ENCODE measurements at places on chromosomes 5 and 9.

GRCh38 chr5:155512329-155512728, 498.8 kb downstream of the KIF4B start:
- no peak for DNase-seq

DNA sequence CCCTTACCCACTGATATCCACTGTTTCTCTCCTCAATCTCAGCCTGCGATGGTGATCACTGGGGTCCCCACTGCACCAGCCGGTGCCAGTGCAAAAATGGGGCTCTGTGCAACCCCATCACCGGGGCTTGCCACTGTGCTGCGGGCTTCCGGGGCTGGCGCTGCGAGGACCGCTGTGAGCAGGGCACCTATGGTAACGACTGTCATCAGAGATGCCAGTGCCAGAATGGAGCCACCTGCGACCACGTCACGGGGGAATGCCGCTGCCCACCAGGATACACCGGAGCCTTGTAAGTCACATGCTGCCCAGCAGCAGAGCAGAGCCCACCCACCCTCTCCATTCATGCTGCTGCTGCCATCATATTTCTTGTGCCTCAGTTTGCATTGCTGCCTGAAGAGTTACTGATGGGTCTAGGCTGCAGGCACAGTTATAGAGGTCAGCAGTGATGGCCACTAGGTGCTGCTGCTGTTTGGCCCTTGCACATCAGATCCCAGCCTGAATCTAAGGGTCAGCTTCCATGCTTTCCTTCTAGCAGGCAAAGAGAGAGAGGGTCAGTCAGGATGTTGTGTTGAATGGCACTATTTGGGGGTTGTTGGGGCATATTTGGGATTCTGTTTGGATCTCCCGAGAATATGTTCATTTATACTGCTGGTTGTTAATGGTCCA, 106.0 kb downstream of the MEGF10 start:
- DNase-seq, result no peak

DNA sequence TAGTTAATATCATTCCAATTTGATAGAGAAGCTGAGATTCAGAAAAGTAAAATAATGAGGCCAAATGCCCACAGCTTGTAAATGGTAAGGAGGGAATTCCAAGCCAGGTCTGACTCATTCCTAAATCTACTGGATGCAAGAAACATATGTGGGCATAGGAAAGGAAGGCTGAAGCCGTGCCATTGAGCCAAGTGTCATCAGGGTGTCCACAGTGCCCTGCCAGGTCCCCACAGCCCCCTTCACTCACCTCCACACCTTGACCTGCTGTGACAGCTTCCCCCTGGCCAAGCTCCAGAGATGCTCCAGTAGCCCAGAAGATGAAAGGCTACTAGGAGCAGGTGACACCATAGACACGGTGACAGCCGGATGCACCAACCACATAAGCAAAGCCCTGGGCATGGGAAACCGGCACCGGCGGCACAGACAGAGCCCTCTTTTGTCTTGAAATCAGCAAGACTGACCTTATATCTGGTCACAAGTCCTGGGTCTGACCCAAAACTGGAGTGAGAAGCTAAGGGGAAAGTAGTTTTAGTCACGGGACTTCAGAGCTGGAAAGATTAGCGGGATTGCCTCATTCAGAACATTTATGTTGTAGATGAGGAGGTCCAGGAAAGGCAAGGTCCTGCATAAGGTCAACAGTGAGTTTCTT, 20.1 kb upstream of the FAT2 start:
- DNase-seq, result no peak

DNA sequence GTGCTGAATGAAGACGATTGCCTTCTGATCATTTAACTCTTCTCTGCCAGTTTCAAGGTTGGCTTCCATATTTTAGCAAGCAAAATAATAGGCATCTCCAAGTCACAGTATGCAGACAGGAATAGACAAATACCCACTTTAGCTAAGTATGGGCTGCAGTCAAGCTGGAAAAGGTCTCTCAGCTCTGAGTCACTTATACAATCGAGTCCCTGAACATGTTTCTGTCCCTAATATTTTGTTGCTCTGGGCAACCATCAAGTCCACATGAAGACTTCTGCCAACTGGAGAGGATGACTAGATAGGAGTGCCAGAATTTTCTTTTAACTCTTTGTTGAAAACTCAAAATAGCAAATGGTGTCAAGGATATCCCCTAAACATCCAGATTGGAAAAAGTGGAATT, 575.3 kb downstream of the RAB3C start:
- DNase-seq, result no peak

DNA sequence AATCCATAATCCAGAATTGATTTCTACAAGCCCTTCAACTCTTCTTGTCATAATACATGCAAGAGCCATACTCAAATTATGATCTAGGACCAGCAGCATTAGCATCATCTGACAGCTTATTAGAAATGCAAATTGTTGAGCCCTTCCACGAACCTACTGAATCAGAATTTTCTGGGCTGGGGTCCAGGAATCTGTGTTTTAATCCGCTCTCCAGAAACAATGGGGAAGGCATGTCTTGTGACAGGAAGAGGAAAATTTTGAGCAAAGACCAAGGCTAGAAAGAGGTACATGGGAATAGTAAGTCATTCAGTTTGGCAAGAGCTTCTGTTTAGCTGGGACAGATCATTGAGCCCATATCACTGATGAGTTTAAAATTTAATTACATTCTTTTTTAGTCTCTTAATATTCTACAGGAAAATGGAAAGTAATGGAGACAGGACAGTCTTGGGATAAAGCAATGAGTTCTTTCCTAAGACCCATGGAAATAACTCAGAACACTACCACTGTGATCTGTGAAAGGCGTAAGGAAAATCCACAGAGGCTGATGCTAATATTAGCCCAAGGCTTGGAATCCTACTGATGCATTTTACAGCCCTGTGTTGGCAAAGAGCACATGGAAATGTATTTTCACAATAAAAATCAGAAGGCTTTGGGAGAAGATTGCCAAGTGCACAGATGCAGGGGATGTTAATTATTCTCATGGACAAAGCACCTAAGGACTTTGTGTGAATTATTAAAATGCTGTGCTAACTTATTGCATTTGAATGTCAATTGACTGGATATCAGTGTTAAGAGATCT, 73.7 kb upstream of the STK32A start:
- no peak for DNase-seq

- peak; percentile 74 for DNase-seq
Observed at GRCh38 chr9:124133727-124134126, 122.2 kb downstream of the LHX2 start.

GRCh38 chr5:40838086-40838485, 3.1 kb upstream of the RPL37 start:
- peak; percentile 51 for DNase-seq

DNA sequence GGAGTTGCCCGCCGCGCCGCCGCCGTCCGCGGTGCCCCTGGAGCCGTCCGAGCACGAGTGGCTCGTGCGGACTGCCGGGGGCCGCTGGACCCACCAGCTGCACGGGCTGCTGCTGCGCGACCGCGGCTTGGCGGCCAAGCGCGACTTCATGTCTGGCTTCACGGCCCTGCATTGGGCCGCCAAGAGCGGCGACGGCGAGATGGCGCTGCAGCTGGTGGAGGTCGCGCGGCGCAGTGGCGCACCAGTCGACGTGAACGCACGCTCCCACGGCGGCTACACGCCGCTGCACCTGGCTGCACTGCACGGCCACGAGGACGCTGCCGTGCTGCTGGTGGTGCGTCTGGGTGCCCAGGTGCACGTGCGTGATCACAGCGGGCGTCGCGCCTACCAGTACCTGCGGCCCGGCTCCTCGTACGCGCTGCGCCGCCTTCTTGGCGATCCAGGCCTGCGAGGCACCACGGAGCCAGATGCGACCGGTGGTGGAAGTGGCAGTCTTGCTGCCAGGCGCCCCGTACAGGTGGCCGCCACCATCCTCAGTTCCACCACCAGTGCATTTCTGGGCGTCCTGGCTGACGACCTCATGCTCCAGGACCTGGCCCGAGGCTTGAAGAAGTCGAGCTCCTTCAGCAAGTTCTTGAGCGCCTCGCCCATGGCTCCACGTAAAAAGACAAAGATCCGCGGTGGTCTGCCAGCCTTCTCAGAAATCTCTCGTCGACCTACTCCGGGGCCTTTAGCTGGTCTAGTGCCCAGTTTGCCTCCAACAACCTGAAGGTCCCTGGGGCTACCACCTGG, 1.6 kb downstream of the SOWAHA start:
- DNase-seq, result no peak

All from inflammatory macrophage treated with lipopolysaccharide for 4 hours (primary cell).